ENCODE measurements at places on chromosomes 2 and 18.

DNA sequence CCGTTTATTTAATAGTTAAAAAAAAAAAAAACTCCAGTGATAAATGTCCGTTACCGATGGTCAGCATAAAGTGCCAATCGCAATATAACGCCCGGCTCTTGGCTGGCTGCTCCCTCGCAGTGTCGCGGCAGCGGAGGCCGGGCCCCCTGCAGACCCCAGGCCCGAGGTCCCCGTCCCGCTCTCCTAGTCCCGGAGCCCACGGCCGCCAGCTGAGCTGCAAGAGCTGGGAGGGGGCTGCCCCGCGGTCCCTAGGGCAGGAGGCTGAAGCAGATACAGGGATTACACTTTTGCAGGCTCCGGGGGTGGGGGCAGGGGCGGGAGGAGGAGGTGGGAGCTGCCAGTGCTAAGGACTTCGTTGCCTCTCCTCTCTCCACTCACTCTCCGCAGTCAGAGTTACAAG, 6.9 kb downstream of the OSR1 start:
- no peak for DNase-seq

DNA sequence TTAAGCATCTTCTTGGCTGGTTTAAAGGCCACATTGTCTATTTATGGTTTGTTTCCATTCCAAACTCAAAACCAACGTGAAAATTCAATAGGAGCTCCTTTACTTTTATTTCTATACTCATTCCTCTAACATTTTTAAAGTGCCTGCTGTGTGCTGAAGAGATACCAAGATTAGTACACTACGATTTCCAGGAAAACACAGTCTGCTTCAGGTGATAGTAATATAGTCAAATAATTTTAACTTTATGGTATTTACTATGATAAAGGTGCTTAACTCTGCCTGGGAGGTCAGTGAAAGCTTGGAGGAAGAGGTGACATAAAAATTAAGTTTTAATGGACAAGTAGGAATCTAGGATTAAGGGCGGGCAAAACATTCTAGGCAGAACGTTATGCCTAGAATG, 121.4 kb downstream of the KIAA1328 start:
- DNase-seq, result no peak

DNA sequence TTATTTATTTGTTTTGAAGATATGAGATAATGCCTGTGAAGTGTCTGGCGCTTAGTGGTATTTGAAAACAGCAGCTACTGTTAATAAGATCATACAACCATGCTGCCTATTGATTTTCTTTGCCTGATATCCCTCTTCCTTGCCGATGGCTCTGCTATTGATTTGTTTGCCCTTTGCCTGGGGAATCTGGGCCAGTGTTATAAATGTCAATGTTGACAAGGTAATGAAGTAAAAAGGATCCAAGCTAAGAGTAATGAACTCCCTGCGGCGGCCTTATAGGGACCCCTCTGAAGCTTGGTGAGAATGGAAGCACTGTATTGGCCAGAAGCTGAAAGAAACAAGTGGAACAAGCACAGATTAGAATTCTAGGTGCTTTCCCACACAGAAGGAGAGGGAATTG, 854.6 kb downstream of the CNTNAP5 start:
- DNase-seq, result no peak

- peak; percentile 72 for DNase-seq
Measured at GRCh38 chr2:234968631-234969305, 17.0 kb downstream of the SH3BP4 start.

GRCh38 chr2:226478109-226478809, 321.4 kb downstream of the IRS1 start:
- DNase-seq, result peak; percentile 90

DNA sequence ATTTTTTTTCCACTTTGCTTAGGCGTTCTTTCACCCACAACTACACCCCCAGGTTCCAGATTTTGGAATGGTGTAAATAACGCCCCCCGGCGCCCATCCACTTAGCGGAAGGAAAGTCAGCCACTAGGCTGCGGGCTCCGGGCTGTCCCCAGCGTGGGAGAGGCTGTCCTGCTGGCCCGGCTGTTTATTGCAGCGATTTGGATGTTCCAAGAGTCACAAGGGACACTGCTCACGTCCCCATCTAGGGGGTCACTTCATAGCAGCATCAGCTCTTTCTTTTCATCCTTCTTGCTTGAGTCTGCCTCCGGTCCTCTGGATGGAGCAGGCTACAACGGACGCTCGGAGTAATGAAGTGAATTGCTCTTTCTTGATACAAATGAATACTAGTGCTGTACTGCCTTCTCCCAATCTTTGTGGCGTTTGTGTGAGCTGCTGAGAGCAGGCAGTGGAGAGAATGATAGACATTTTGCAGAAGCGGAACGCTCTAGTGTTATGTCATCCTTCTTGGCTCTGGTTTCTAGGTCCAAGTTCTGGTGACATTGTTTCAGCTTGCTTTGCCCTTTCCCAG, 50.7 kb upstream of the PAIP2B start:
- DNase-seq, result no peak

DNA sequence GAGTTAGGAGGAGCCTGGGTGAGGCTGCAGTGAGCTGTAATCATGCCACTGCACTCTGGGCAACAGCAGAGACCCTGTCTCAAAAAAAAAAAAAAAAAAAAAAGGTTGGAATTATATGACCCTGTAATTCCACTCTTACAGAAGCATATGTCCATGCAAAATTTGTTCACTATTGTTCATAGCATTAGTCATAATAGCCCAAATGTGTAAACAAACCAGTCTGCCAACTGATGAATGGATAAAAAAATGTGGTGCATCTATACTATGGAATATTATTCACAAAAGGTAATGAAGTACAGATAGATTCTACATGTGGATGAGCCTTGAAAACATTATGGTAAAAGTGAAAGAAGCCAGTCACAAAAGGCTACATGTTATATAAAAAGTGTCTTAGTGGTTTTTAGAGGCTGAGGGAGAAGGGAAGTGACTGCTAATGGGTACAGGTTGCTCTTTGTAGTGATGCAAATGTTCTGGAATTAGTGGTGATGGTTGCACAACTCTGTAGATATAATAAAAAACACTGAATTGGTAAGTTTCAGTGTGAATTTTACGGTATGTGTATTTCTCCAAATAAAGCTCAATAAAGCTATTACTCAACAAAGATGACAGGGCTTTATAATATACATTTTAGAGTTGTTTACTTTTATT, 9.4 kb downstream of the COA5 start:
- DNase-seq, result peak; percentile 24

- DNase-seq, result no peak
Measured at GRCh38 chr2:98347298-98348065, 1.2 kb downstream of the CNGA3 start.

DNA sequence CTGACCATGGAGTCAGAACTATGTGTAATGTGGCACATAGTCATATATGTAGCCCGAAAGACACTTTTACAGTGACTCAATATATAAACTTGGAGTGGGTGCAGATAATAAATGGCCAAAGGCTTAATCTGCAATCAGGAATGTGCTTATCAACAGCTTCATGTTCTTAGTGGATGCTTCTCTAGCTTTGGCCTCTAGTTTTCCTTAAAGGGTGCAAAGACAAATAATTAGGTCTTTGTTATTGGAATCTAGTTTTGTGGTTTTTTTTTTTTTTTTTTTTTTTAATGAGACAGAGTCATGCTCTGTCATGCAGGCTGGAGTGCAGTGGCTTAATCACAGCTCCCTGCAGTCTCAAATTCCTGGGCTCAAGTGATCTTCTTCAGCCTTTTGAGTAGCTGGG, 625.6 kb downstream of the EPHA4 start:
- DNase-seq, result no peak

- no peak for DNase-seq
Measured at GRCh38 chr2:208415255-208415654, 8.7 kb downstream of the PTH2R start.

- no peak for DNase-seq
Measured at GRCh38 chr18:13625355-13625754, 101.0 kb downstream of the FAM210A start.

DNA sequence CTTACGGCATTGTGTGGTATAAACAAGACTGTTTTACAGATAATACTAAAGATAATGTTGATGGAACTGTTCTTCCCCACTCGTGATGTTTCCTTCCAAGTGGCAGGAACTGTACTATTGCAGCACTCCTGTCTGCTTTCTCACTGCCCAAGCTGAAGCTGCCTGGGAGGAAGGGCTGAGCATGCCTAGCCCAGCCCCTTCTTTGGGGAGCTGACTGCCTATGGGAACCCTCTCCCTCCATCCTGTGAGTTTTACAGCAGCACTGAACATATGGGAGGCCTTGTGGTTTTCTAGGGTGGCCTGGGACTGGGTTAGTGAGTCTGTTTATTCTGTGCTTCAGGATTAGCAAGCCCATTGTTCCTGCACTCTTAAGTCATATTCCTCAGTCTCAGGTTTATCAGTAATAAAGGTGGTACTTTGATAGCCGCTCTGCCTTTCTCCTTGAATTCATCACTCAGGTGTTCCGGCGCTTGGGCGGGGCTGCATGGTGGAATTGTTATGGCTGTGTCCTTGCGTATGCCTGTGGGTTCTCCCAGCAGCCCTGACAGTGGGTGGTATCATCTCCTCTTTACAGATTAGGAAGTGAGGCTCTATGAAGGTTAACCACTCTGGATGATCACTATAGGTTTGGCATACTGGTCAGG, 379.7 kb downstream of the PTPRM start:
- peak; percentile 88 for DNase-seq

DNA sequence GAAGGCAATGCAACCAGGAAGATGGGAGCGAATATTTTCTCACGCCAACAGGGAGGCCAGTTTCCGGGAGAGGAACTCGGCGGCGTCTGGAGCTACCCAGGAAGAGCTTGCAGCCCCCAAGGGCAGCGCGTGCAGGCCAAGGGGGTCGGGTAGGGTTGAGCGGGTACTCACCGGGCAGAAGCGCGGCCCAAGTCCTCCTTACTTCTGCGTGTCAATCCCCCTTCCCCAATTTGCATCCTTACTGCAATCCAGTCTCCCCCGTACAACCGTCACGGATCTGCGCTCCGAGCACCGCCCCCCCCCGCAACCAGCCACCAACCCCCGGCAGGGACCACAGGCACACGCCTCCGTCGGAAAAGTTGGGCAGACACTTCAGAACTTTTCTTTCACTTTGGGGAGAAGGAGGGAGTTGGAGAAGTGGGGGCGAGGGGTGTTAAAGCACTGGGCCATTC, 1.3 kb downstream of the ATP8B1 start:
- DNase-seq, result no peak

DNA sequence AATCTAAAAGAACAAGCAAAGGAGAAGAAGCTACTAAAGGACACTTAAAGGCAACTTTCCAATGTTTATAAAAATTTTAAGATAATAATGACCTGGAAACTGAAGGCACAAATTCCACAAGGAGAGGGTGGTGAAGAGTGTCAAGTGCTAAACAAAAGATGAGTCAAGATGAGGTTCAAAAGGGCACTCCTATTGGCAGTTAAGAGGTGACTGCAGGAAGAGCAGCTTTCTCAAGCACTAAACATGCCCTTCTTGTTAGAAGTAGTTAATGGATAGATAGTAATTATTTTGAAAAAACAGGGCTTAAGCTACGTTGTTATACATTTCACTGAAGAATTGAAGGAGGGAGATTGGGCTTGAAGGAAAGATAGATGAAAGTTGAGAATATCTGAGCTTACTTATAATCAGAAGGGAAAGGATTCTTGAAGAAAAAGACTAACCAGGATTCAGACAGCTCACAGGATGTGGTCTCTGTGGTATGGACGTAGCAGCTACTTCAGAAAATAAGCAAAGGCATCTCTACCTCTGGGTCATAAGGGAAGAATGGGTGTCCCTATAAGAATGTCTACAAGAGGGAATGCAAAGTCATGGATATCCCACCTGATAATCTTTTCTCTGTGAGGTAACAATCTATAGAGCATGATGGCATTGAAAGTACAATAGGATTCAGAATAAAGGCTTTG, 454.7 kb upstream of the SLC39A10 start:
- DNase-seq, result no peak

- peak; percentile 67 for DNase-seq
Measured at GRCh38 chr2:207474863-207475485, 54.8 kb upstream of the CREB1 start.

DNA sequence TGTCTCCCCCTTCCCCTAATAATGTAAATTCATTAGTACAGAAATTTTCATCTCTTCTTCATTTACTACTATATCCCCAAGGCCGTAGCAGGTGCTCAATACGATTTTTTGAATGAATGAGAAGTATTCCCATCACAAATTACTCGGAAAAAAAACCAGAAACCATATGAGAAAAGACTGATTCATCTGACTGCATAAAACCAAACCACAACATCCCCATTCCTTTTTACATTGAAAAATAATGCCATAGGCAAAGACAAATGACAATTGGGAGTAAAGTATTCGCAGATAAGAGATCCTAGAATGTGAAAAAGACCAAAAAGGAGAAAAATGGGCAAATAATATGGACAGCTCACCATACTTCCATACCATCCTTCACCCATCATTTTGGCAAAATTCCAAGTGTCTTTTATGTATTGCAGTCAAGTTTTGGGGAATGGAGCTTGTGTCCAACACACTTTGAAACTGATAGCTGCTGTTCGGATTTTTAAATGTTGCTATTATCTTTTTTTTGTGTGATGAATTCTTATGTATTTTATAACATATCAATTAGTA, 1.5 kb downstream of the ZC3H8 start:
- no peak for DNase-seq

DNA sequence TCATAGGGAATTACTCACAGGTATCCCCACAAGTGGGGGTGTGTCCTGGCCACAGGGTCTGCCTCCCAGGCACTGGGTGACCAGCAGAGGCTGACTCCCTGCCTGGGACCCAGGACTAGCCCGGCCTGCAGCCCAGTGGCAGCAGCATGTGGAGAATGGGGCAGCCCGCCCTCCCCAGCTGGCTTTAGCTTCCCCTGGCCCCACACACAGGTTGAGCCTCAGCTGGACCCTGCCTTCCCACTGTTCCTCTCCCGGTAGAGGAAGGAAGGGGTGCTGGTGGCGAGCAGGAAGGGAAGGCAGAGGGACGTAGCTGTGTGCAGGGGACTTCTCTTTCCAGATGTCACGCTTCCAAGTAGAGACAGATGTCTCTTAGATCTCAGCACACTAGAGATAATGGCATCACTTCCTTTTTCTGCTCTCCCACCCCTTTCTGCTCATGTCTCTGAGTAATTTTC, 51.4 kb downstream of the EMILIN2 start:
- peak; percentile 38 for DNase-seq

DNA sequence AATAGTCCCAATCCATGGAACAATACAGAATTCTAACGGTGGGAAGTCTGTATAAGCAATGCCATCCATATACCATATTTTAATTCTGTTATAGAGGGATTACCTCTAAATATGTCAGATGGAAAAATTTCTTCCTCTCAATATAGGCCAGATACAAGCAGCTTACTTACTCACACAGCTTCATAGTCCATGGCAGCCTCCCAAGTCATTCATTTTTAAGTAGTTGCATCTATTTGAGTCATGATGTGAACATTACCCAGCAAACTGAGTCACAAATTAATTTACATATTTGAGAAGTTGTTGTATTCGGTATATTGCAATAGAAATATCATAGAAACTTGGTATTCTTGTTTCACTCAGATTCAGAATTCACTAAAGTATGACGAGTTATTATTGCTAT, 20.3 kb downstream of the TBR1 start:
- peak; percentile 86 for DNase-seq
